MCF 10A (cell line): ENCODE measurements at places on chromosomes 4 and X. TPM values are rescaled to one million over a fixed set of nuclear protein-coding genes. Genes with fewer than 3 reads are reported as not detected.

The RNF175 gene
- 0.42 and 0.66 TPM in 2 replicates for total RNA-seq

The DOK7 gene
- total RNA-seq: 1.1 and 5.3 TPM in 2 replicates

The TMEM164 gene
- total RNA-seq: 39.2 and 39.4 TPM in 2 replicates

The TLR8 gene
- not detected in 2 replicates for total RNA-seq

The MAGEA8 gene
- total RNA-seq: not detected in 2 replicates

The ASB12 gene
- total RNA-seq: not detected in 2 replicates

DNA sequence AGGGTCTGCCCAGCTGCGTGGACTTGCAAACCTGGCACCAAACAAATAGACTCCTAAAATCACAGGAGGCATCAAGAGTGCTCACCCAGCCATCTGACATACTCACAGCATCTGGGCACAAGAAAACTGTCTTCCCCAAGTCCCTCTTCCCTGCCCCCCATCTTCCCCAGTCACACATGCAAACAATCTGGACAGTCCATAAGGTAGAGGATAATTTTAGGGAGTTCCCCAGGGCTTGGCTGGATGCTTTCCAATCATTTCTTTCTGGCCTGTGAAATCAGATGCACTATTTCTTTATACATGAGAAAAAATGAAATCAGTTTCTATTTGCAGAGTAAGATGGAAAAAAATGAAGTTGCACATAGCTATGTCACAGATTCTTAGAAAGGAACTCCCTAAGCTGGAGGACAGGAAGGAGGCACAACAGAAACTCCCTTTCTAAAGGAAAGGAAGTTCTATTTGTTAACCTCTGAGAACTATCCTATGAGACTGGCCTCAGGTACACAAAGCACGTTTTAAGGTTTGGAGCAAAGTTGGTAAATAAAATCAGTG, 342.3 kb downstream of the HNRNPD start:
- H3K4me1 ChIP-seq: no peaks in the 10 kb centered on the region
- no peak overlapping the region for H3K4me3 ChIP-seq
- H3K36me3 ChIP-seq: no peaks in the 10 kb centered on the region

- H3K36me3 ChIP-seq: no peaks in the 10 kb centered on the region
- no peaks in the 10 kb centered on the region for H3K27me3 ChIP-seq
- H3K27ac ChIP-seq: no peak overlapping the region
- DNase-seq: no peak
These were observed 10.5 kb upstream of the PRSS48 start for GRCh38 chr4:151266497-151266896.

DNA sequence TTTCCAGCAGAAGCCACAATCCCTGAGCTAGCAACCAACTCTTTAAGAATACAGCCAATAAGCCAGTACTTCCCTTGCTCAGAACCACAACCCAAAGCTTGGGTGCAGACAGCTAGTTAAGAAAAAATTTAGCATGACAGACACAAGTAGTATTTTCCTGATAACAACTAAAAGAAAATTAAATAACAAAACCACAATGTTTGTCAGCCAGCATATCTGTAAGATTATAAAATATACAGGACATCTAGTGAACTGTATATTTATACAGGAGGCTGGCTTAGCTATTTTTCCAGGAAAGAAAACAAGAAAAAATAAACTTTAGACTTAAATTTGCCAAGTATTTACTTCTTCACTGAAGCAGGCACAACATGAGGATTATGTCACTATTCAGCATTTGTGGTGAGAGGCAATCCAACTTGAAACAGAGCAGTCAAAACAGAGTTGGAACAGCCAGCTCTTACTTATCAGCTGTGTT, 6.6 kb downstream of the PF4V1 start:
- DNase-seq: no peak
- H3K4me3 ChIP-seq: no peak overlapping the region
- no peaks in the 10 kb centered on the region for H3K27me3 ChIP-seq
- H3K27ac ChIP-seq: peak overlapping the region; percentile 42

GRCh38 chrX:120697053-120697452, 67.2 kb upstream of the C1GALT1C1 start:
- peaks cover 9% of the 10 kb centered on the region for H3K27me3 ChIP-seq
- no peaks in the 10 kb centered on the region for H3K4me1 ChIP-seq

GRCh38 chr4:168618577-168619265, 121.9 kb downstream of the PALLD start:
- H3K4me3 ChIP-seq: no peak overlapping the region
- H3K36me3 ChIP-seq: no peaks in the 10 kb centered on the region
- no peaks in the 10 kb centered on the region for H3K27me3 ChIP-seq
- H3K27ac ChIP-seq: no peak overlapping the region
- H3K4me1 ChIP-seq: peaks cover 23% of the 10 kb centered on the region

GRCh38 chrX:41348551-41348950, 14.6 kb downstream of the DDX3X start:
- no peaks in the 10 kb centered on the region for H3K27me3 ChIP-seq
- peaks cover 25% of the 10 kb centered on the region for H3K4me1 ChIP-seq
- DNase-seq: no peak
- peaks cover 83% of the 10 kb centered on the region for H3K36me3 ChIP-seq
- H3K27ac ChIP-seq: no peak overlapping the region

DNA sequence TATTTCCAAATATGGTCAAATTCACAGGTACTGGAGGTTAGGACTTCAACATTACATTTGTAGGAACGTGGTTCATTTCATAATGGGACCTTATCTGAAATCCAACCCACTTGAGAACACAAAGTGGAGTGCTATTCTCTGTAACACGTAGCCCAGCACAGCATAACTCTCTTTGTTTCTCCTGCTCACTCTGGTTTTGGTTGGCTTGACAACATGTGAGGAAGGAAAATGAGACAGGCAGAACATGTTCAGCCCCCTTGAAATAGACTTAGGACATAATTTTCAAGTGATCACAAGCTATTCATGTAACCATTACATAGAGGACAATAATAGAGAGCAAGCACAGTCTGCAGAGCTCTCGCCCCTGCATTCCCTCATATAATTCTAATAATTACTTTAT, 115.1 kb upstream of the SMIM10 start:
- H3K27me3 ChIP-seq: peaks cover 72% of the 10 kb centered on the region
- DNase-seq: no peak
- no peak overlapping the region for H3K4me3 ChIP-seq
- no peaks in the 10 kb centered on the region for H3K4me1 ChIP-seq

- H3K36me3 ChIP-seq: no peaks in the 10 kb centered on the region
- peaks cover under 1% of the 10 kb centered on the region for H3K4me1 ChIP-seq
- H3K27me3 ChIP-seq: no peaks in the 10 kb centered on the region
- DNase-seq: no peak
- H3K27ac ChIP-seq: no peak overlapping the region
- no peak overlapping the region for H3K4me3 ChIP-seq
These were observed 339.2 kb upstream of the AADAT start for GRCh38 chr4:170428929-170429328.

DNA sequence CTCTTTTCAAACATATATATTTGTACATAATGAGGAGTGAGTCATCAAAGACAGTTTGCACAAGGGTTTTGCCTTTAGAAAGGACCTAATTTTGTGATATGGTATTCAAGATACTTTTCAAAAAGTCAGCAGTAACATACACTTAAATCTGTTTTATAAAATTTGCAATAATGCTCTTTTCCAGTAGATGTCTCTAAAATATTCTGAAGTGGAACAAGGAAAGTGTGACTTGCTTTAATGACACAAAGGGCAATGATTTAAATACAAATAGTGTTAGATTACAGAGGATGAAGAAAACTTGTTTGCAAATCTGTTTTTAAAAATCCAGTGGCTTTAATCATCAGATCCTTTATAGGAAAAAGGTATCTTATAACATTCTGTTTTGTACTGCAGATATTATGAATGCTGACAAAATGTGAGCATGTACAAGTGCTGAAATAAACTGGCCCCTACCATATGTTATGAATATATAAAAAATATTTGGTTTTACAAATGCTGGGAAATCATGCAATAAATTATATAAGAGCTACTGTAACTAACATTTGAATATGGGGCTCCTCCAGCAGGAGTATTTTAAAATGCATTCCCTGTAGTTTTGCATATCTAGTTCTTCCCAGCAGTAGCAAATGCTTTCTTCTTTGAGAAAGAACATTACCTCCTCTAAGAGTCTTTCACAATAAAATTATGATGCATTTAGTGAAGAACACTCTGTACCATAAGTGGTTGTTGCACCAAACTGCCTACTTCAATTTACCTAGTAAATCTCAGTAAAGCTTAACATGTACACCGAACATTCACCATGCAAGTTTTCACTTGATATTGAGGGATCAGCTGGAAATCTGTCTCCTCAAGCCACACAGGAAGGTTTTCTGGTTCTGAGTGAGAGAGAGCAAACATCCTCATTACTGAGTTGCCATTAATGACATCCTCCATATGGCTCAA, 20.2 kb downstream of the MMRN1 start:
- peak; percentile 21 for DNase-seq
- peak overlapping the region; percentile 41 for H3K4me3 ChIP-seq

GRCh38 chrX:118772051-118772450, 44.6 kb downstream of the IL13RA1 start:
- H3K4me1 ChIP-seq: no peaks in the 10 kb centered on the region
- H3K27me3 ChIP-seq: peaks cover 16% of the 10 kb centered on the region
- H3K4me3 ChIP-seq: no peak overlapping the region
- H3K36me3 ChIP-seq: peaks cover 13% of the 10 kb centered on the region
- H3K27ac ChIP-seq: no peak overlapping the region

DNA sequence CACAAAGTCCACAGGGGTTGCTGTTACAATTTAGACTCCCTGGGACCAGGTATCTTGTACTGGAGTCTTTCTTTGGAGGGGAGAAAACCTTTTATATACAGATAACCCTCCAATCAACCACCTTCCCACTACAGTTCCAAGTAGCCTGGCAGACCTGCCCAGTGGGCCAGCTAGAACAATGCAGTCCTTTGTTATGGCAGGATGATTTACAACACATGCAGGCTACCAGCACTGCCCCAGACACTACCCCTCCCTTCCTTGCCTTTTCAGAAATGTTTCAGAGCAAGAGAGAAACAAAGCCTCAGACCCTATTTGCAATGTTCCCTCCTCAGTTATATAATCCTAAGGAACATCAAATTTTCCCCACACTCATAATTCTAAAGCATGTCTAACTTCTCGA, 11.1 kb downstream of the RASL11B start:
- no peak overlapping the region for H3K4me3 ChIP-seq
- no peaks in the 10 kb centered on the region for H3K27me3 ChIP-seq
- H3K4me1 ChIP-seq: no peaks in the 10 kb centered on the region
- no peak overlapping the region for H3K27ac ChIP-seq

GRCh38 chr4:24809376-24809775, 14.0 kb downstream of the SOD3 start:
- H3K27ac ChIP-seq: no peak overlapping the region
- DNase-seq: peak; percentile 6
- H3K4me1 ChIP-seq: no peaks in the 10 kb centered on the region
- H3K36me3 ChIP-seq: peaks cover 6% of the 10 kb centered on the region
- no peaks in the 10 kb centered on the region for H3K27me3 ChIP-seq

DNA sequence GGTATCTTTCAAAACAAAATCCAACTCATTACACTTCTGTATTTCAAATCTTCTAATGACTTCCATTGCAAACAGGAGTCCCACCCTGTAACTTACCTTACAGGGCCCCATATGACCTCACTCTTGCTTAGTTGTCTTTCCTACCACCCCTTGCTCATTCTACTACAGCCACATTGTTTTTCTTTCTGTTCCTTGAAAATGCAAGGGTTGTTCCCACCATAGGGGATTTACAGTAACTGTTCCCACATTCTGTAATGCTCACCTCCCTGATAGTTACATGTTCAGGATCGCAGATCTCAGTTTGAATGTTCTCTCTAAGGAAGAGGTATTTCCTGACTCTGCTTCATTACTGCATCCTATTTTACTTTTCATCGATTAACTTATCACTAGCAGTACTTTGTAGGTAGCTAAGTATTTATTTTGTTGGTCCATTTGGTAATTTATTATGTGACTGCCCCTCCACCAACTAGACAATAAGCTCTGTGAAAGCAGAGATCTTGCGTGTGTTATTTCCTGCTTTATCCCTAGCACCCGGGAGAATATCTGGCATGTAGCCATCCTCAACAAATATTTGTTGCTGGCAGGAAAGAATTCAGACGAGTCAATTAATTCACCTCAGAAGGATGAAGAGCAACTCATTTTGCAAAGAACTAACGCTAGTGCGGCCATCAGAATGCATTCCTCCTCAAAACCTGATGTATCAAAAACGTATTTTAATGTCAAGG, 21.4 kb downstream of the MAOB start:
- H3K36me3 ChIP-seq: no peaks in the 10 kb centered on the region
- H3K4me3 ChIP-seq: no peak overlapping the region
- peak; percentile 60 for DNase-seq

- peaks cover 6% of the 10 kb centered on the region for H3K4me1 ChIP-seq
- no peaks in the 10 kb centered on the region for H3K27me3 ChIP-seq
- no peak for DNase-seq
- no peak overlapping the region for H3K27ac ChIP-seq
- no peaks in the 10 kb centered on the region for H3K36me3 ChIP-seq
These were observed 188.1 kb upstream of the SFRP2 start for GRCh38 chr4:153976954-153977353.

DNA sequence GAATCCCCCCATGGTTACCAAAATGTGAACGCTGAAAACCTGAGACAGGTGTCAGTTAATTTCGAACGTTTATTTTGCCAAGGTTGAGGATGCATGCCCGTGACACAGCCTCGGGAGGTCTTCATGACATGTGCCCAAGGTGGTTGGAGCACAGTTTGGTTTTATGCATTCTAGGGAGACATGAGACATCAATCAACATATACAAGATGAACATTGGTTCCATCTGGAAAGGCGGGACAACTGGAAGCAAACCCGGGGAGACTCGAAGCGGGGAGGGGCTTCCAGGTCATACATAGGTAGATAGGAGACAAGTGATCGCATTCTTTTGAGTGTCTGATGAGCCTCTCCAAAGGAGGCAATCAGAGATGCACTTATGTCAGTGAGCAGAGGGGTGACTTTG, 11.0 kb upstream of the SH3BP2 start:
- no peak overlapping the region for H3K27ac ChIP-seq
- no peaks in the 10 kb centered on the region for H3K36me3 ChIP-seq
- peaks cover 21% of the 10 kb centered on the region for H3K27me3 ChIP-seq
- DNase-seq: no peak

DNA sequence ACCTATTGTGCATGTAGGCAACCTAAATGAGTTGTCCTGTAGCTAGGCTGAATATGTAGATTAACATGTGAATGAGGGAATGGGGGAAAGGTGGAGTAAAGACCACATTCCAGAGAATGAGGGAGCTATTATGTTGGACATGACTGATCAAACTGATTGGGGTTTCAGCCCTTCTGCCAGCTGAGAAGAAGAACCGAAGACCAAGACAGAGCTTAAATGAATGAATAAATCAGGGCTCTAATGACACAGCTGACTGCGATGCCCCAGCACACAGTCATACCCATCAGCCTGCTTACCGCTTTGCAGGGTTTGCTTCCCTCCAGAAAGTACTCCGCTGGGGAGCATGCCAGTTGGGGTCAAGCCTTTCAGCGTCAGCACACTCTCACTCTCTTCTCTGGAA, 315.4 kb downstream of the PPP3CA start:
- no peaks in the 10 kb centered on the region for H3K27me3 ChIP-seq
- peaks cover 5% of the 10 kb centered on the region for H3K4me1 ChIP-seq
- DNase-seq: no peak
- no peak overlapping the region for H3K4me3 ChIP-seq
- peaks cover 23% of the 10 kb centered on the region for H3K36me3 ChIP-seq
- H3K27ac ChIP-seq: no peak overlapping the region
